ENCODE measurements at places on chromosomes 2 and 18.

DNA sequence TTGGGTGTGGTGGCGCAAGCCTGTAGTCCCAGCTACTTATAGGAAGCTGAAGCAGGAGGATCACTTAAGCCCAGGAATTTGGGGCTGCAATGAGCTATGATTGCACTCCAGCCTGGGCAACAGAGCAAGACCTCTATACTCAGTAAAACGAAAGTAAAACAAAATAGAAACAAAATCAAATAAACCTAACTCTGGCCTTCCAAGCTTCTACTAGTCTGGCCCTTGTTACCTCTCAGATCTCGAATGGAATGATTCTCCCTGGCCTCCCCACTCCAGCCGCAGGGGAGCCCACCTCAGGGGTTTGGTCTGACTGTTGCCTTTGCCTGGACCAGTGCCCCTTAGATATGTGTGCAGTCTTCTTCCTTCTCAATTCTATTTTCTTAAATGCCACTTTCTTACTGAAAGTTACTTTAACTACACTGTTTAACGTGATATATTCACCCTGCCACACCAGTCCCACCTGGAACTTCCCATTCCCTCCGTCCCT, 160.0 kb upstream of the GCFC2 start:
- no peak for DNase-seq

GRCh38 chr2:32925283-32925815, 21.4 kb upstream of the LTBP1 start:
- no peak for DNase-seq

DNA sequence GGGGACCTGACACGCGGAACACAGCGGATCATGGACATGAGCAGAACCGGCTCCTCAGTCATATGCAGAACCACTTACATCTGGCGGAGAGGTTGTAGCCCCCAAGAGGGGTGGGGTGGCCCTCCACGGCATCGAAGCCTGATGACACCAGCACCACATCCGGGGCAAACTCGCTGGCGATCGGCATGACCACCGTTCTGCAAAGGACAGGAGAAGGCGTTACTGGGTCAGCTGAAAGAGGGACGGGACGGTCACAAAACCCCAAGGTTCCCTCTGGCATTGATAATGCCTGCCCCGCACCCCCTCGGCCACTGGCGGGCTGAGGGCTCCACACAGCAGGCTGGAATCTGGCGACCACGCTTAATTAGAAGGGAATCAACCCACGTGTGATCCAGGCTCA, 220.5 kb downstream of the TWIST2 start:
- no peak for DNase-seq

- DNase-seq, result no peak
Measured at GRCh38 chr2:236656721-236657120, 87.1 kb downstream of the ACKR3 start.

GRCh38 chr2:76749858-76750257, 772.3 kb downstream of the LRRTM4 start:
- no peak for DNase-seq

DNA sequence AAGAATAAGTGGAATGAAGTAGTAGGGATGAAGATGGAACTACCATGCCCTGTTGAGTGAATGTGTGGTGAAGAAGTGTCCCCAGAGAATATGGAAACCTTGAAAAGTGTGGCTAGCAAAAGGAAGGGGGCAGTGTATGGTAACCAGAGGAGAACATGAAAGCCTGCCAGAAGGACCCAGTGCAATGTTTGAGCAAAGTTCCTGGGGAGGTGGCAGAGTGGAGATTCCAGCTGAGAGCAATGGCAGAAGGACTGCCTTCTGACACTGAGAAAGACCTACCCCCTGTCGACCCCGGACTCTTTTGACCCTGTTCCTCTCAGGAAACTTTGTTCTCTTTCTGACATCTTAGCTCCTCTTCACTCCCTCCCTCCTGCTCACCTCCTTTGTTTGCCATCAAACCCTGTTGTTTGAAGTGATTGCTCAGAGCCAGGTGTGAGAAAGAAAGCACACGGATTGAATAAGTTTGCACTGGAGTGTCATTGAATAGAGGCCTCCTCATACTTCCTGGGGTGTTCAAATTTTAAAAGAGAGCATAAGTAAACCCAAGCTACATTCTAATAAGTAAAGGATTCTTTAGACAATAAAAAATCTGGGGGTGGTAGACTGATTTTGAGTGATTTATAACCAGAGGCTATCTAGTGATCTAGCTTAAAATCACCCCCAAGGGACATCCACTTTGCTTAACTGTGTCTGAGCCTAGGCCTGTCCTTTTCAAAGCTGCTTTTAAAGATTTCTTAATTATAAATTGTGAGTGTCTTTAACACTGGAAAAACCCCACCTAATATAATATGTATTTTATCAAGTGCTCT, 57.1 kb downstream of the TRIB2 start:
- DNase-seq, result no peak

- no peak for DNase-seq
Measured at GRCh38 chr18:31099450-31100230, 2.6 kb downstream of the DSC2 start.

- DNase-seq, result no peak
Measured at GRCh38 chr2:202074324-202074723, 1.3 kb downstream of the KIAA2012 start.

- no peak for DNase-seq
Measured at GRCh38 chr2:194304191-194304590, 1352.8 kb upstream of the SLC39A10 start.

DNA sequence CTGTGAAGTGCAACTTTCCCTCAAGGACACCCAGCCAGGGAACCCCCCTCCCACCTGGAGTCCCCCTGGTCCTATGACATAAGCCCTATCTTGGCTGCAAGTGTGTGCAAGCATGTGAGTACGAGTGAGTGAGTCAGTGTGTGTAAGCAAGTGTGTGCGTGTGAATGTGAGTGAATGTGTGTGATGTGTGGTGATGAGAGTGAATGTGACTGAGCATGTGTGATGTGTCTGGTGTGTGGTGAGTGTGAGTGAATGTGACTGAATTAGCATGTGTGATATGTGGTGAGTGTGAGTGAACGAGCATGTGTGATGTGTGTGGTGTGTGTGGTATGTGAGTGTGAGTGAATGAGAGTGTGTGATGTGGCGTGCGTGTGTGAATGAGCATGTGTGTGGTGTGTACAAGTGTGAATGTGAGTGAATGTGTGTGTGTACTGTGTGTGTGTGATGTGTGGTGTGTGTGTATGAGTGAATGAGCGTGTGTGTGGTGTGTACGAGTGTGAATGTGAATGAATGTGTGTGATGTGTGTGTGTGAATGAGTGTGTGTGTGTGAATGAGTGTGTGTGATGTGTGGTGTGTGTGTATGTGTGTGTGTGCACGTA, 68.8 kb upstream of the SMAD7 start:
- no peak for DNase-seq

DNA sequence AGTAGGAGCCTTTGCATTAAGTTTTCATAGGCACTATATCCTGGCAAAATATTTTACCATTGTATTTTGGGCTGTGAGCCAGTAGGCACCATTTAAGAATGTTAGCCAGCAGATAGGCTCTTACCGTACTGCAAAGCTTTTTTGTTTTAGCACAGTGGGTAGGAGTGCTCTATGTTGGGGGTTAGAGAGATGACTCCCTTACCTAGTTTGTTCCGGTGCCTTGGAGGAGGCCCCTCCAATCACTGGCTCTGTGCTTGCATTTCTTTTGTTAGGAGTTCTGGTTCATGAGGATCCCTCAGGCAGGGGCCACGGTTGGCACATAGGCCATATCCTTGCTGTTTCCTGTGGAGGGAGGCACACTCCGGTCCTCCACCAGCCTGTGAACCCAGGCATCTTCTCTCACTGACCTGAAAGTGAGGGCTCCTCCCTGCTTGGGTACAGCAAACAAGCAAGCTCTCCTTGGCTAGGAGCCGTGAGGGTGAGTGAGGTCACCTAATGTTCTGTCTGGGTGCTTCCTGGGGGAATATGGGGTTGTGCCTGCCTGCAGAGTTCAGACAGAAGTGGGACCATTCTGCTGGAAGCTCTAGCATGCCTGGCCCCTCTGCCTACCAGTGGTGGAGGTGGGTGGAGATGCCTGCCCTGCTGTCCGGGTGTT, 29.8 kb downstream of the LTBP1 start:
- no peak for DNase-seq

DNA sequence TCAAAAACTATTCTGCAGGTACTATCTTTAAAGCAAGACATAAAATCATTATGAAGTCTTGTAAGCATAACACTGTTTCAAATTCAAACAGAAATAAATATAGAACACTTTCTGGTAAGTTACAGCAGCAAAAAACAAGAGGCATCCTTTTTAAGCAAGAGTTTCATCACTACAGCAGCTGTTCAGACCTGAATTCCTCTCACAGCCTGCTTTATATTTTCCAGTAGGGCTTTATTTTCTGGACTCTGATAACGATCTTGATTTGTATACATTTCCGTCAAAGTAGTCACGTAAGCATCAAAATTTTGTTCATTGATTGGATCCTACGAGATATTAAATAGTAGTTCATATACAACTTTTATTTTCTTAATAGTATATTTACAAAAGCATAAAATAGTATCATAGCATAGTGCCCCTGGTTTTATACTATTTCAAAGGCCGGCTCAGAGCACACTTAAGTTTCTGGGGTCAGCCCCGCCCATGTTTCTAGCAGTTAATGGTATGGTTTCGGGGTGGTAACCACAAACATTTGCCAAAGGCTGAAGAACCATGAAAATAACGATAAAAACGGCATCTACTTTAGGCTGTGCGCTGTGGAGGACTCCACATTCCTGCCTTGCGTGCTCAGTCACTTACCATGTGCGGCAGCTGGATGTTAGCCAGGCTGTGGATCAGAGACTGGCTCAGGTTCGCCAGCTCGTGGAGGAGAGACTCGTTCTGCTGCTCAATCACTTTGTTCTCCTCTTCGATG, 47.5 kb upstream of the PXDN start:
- no peak for DNase-seq

GRCh38 chr18:986552-986951, 81.9 kb downstream of the ADCYAP1 start:
- DNase-seq, result no peak

- no peak for DNase-seq
Measured at GRCh38 chr2:29765721-29766120, 155.7 kb downstream of the ALK start.

GRCh38 chr2:2293527-2294089, 37.5 kb downstream of the MYT1L start:
- no peak for DNase-seq

DNA sequence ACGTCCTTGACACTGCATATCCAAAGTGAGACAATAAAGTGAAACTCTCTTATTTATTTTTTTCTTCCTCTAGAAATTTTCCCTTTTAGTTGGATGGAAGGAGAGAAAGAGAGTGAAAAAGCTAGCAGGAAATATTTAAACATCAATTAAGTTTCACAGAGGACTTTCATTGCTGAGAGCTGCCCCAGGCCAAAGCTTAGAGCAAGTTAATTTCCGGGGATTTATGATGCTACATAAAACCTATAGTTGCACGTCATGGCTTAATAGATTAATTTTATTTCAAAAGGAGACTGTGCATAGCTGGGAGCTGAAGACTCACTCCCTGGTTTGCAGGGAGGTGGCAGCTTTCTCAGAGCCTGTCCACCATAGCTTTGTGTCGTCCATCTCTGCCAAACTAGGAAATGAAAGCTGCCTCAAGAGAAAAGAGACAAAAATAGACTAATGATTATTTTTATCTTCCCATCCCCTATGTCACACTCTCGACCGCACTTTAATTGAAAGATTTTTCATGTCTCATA, 323.3 kb upstream of the RAB6C start:
- no peak for DNase-seq

DNA sequence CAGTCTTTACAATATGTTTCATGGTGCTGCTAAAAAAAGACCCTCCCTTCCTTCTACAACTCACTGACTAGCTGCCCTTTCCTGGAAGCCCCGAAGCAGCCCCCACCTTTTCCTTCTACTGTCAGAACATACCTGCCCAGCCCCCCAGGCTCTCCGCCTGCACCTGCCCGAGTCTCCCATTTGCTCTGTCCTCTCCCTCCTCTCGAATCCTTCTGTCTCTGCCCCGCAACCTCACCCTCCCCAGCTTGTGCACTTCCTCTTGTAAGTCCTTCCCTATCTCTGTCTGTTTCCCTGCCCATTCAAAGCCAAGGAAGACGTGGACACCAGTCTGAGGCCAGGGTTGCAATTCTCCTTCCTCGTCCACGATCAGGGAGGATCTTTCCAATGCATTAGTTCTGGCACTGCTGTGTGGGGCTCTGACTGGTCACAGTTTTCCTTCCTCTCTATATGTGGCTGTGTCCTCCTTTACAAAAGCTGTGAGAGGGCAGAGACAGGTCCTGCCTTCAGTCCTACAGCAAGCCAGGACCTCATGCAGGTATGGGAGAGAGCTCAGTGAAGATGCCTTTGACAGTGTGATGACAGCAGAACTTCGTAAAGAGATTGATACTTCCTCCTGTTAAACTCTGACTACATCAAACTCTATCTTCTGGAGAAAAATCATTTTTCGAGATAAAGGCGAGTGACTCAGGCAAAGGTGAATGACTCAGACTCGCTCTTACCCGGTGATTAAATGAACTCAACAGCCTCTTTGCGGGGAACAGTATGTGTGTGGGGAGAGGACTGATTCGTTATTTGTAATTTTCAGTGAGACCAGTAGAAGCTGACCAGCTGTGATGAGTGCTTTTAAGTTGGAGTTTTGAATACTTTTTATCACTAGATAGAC, 14.2 kb downstream of the TNFRSF11A start:
- peak; percentile 79 for DNase-seq

- DNase-seq, result peak; percentile 13
Measured at GRCh38 chr2:135473567-135473966, 57.5 kb downstream of the ZRANB3 start.

DNA sequence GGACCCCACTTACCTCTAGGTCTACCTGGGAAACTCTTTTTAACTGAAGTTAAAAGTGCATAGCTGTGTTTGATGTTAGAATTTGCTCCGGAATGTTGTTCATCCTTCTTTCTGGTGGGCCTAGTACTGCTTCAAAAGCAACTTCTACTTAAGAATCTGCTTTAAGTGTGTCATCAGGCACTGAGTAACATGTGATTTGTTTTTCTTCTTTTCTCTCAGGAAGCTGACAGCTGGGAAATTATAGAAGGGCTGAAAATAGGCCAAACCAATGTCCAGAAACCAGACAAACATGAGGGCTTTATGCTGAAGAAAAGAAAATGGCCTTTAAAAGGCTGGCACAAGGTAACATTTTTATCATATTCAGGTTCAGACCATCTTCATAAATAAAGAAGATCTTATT, 122.9 kb downstream of the PRKRA start:
- no peak for DNase-seq

DNA sequence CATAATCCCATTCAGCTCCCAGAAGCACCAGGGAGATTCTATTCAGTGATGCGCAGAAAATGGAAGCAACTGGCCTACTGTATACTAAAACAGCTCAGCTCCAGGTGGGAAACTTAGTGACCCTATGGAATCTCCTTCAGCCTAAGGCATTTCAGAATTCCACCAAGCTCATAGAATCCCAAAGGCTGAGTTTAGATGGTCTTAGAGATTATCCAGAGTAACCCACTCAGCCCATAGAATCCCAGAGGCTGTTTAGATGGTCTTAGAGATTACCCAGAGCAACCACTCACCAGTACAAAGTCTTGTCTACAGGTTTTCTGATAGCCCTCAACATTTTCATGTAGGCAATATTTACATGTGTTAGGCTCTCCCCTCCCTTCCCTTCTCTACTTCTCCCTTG, 232.0 kb upstream of the SLC14A2 start:
- DNase-seq, result no peak

GRCh38 chr2:20555954-20556353, 94.9 kb downstream of the HS1BP3 start:
- no peak for DNase-seq

- no peak for DNase-seq
Measured at GRCh38 chr2:32812316-32812715, 134.4 kb upstream of the LTBP1 start.
